Muscle of back (tissue), 13 donors: ENCODE measurements at places on chromosomes 5 and 9.

DNA sequence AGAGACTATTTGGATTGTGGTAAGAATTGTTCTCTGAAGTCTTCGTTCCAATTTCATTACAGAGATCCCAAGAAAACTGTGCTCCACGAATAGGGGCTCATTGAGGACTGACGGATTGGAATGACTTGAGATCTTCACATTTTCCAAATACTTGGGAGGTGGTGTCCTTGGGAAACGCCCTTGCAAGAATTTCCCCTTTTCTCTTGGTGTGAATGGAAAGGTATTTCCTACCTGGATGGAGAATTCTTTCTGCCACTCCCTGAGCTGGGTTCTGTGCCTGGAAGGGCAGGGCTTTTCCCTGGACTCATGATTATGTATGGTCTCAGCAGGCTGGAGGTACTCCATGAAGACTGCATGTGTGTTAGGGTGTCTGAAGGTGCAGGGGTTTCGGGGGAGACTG lies 53.9 kb downstream of the SNX18 start:
- no peak for DNase-seq

GRCh38 chr9:86512929-86513328 lies 158.7 kb upstream of the TUT7 start:
- DNase-seq: no peak

GRCh38 chr5:1974501-1975405 lies 92.0 kb upstream of the IRX4 start:
- no peak for DNase-seq

- DNase-seq: no peak
These were observed 27.2 kb upstream of the SCGB3A1 start for GRCh38 chr5:180618487-180618828.

DNA sequence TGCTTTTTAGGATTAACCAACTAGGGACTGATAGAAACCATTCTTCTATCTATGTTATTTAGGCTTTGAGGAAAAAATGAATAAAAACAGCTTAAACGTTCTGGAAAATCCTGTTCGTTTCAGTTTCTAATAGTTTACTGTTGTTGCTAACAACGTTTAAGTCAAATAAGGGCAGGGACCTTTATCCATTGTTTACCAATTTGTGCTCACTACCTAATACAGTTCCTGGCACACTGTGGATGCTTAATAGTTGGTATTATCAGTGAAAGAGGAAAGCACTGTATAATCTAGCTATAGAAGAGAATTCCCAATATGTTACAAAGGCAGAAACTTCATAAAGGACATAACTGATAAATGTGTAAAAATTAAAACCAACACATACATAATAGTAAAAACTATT lies 52.5 kb downstream of the ZFR start:
- DNase-seq: no peak

DNA sequence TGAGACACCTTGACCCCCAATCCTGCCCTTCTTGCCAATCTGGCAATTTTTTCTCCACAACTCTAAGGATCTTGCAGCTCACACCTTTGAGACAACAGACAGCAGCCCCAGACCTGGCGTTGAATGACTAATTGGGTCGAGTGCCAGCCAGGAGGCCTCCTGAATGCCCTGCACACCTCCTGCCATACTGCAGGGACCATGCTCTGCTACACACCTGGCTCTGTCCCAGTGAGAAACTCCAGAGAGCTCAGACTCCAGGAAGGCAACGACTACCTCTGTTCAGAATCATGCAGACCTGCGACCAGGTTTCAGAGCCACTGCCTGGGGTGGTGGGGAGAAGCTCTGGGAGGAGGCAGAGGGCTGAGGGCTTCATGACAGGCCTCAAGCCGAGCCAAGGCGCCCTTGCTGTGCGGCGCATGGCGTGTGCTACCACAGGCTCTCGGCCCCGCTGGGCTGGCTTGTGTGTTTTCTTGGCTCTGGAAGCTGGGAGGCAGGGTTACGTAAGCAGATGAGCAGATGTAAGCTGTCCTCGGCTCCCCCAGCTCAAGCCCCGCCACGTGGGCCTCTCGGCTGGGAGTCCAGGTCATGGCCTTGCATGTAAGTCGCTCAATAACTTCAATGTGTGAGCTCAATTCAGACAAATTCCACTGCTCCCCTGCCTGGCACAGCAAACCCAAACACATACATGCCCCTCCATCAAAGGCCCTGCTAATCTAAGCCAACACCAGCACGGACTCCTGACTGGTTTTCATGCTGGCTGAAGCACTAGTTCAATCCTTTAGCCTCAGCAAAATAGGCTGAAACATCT lies 27.5 kb downstream of the B4GALT1 start:
- DNase-seq: peak; percentile 83

- no peak for DNase-seq
These were observed 33.8 kb upstream of the IL17B start for GRCh38 chr5:149412783-149413476.

DNA sequence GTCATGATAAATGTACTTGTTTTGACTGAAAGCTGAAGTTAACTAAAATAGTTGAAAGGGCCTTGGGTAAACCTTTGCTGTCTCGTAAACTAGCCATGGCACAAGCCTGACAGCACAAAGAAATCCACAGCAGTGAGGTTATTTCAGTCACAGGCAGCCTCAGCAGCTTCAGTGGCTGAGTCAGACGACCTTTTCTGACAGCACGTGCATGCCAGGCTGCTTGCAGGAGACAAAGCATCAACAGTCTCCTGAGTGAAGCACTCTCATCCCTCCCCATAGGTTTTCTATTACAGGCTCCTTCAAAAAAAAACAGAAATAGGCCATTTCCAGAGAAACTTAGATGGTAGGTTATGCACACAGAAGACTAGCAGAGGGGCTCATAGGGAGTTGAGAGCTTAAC lies 34.6 kb downstream of the OXCT1 start:
- peak; percentile 65 for DNase-seq

- no peak for DNase-seq
These were observed 97.0 kb downstream of the SEC61B start for GRCh38 chr9:99319048-99319447.

DNA sequence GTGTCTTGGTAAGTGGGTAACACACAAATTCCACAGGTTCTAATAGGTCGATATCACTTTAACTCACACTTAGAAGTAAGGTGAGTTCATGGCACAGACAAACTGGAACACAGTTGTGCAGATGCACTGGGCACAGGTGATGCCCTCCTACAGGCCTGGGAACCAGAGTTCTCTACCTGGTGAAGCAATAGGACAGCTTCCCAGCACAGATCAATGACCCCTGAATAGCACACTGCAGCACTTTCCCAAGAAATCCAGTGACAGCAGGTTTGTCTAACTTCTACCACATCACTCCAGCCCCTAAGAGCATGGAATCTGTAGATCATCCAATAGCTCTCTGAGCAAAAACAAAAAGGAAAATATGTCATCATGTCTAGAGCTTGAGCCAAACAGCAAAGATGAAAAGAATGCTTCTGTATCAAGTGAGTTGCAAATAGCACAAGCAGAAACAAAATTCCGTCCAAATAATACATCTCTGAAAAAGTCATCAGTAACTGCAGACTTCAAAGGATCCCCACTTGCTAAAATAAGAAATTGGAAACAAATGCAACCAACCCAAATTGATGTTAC lies 33.5 kb downstream of the MOCS2 start:
- DNase-seq: peak; percentile 42

- no peak for DNase-seq
These were observed 74.7 kb upstream of the RASGRF2 start for GRCh38 chr5:80885396-80886000.

DNA sequence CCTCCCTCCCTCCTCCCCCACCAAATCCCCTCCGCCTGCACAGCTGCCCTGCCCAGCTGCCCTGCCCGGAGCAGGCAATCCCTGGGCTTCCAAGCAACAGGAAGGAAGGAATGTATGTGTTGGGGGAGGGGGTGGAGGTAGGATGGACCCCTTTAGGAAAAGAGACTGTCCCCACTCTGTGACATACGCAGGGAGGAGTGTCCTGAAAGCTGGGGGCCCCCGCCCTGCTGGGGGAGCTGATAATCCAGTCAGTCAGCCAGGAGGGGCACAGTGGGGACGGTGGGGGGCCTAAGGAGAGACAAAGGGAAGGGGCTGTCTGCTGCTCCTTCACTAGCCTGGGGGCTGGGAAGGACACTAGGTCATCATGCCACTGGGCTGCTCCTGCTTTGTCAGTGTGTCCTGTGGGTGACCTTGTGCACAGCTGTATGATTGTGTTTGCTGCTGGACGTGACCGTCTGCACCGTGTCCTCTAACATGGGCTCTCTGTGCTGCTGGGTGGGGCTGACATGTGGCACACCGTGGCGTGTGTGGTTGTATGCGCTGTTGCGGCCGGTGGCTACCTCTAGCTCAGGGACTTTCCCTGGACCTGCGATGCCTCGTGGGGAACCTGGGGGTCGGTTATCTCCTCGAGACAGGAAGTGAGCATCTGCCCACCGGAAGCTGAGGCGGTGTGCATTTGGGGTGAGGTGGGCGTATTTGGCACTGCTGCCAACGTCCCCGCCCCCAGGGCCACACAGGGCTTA lies 3.0 kb downstream of the N4BP3 start:
- DNase-seq: no peak

DNA sequence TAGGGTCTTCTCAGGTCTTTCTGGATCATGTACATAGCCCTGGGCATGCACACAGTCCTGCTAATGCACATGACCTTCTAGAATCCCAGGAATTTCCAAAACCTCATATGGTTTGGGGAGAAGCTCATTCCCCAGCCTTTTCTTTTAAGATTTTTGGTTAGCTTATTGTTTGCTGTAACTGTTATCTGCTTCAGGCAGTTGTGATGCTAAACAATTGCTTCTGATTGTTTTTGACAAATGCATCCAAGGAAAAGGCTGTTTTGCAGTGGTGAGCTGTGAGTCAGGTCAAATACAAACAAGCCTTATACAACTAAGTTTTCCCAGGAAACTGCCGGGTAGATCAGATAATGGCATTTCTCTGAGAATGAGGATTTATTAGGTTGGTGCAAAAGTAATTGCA lies 32.7 kb downstream of the SMC5 start:
- no peak for DNase-seq

DNA sequence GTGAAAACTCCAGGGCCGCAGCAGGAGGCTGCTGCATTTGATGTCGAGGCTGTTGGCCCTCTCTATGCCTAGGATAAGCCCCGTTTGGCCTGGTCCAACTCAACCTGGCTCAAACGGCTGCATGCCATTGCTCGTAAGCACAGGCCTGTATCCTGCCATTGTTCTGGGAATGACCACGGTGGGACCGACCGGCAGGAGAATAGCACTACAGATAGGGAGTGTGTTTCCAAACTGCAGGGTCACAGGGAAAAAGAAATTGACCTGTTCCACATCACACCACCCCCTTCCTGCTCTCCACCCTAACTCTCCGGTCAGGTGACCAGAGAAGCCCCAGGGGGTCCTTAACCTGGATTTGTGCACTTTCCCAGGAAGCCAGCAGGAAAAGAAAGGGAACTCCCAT lies 278.7 kb upstream of the KLF4 start:
- DNase-seq: no peak

- DNase-seq: no peak
These were observed 61.7 kb upstream of the PSD2 start for GRCh38 chr5:139733698-139734538.

GRCh38 chr9:108186642-108187395 lies 669.0 kb downstream of the ACTL7B start:
- peak; percentile 93 for DNase-seq

DNA sequence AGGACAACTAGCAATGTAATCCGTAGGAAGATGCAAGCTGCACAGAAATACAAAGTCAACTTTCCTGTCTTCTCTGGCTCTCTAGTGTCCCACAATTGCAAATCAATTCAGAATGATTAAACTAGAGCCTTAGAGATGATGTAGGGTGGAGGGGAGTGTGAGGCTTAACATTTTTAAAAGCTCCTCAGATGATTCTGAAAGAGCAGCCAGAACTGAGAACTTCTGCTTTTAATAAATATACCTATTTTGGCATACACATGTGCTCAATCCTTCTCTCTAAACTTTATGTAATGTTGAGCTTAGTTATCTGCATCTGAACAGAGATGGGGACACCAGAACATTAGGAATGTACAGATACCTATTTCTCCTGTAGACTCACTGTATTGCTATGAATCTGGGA lies 139.9 kb upstream of the APC start:
- DNase-seq: no peak

DNA sequence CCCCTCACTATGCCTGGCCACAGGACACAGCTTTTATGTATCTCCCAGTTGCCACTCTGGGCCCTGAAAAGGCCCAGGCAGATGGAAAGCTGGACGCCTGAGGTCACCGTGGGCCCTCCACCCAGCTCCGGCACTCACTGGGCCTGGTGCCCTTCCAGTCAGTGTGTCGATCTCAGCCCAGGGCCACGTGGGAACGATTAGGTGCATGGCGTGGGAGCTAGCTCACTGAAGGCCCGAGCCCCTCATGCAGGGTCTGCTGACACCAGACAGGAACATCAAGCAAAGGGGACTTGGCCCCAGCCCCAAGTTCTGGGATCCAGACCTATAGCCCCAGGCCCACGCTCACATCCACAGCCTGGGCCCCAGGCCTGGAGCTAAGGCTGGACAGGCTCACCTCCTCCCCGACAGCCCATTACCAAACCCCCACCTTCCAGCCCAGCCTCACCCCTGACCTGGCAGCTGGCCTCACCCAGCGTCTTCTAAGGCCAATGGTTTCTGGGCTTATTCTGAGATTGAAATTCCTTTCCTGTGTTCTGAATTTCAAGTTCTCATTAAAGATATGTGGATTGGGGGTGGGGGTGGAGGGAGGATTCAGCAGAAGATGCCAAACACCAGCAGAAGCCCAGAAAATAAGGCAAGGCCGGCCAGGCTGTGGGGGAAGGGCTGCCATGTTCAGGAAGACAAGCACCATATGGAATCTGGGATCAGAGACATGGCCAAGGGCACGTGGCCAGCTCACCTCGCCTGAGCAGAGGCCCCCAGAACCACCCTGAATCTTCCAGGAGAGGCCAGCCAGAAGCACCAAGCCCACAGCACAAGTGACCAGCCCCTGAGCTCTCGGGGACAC lies 74.5 kb downstream of the ADAMTS2 start:
- peak; percentile 46 for DNase-seq

GRCh38 chr9:110123341-110124095 lies 84.4 kb downstream of the C9orf152 start:
- DNase-seq: no peak

DNA sequence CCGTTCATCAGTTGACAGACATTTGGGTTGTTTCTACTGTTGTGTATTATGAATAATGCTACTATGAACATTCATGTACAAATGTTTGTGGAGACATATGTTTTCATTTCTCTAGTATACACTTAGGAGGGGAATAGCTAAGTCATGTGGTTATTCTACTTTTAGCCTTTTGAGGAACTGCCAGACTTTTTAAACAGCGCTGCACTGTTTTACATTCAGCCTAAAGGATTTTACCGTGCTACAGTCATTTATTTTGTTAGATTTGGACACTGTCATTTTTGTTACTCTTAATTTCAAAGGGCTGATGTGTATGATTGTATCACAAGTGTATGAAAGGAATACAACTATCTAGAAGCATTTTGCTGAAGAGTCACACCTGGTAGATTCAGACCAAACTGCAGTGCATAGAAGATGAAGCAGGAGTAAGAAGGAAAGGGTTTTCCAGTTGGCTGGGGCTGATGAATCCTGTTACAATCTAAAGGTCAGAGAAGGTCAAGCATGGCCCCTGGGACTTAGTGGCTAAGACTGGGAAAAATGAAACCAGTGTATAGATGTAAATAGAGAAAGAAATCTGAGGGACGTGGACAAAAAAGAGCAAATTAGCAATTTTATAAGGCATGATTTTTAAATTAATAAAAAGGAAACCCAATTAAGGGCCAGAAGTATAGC lies 509.7 kb downstream of the PSAT1 start:
- DNase-seq: peak; percentile 46

- peak; percentile 17 for DNase-seq
These were observed 418.6 kb downstream of the SLCO4C1 start for GRCh38 chr5:101877451-101877850.
